ENCODE measurements at places on chromosomes 7 and 10.

- no peak for DNase-seq
Observed at GRCh38 chr10:125284875-125285597, 124.7 kb upstream of the CTBP2 start.

DNA sequence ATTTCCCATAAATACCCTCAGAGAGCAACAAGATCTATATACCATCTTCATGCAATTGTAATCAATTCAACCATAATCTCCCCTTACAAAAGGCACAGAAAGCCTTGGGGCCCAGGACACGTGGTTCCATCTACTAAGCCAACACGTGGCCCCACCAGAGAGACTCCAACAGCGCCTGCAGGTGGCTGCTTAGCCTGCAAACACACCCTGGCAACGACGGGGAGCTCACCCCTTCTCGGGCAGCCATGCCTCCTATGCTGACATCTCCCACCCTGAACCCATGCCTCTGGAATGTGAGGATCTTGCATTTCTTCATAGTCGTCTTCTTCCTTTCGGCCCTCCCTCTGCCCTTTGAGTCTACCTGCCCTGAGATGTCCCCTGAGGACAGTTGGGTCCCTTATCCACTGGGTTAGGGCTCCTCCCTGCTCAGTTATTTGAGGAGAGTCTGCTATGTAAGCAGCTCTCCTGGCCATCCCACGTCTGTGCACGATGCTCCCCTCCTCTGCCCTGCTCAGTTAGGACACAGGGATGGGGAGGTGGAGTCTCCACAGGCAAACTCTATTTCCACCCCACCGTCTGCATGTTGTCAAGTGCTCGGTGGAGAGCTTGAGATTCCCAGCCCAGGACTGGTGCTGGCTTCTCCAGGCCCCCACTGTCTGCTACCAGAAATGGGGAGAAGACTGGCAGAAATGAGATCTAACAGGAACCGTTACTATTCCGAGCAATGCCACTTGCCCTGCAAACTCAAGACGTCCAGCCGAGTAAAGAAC, 36.5 kb downstream of the EBF3 start:
- no peak for DNase-seq

DNA sequence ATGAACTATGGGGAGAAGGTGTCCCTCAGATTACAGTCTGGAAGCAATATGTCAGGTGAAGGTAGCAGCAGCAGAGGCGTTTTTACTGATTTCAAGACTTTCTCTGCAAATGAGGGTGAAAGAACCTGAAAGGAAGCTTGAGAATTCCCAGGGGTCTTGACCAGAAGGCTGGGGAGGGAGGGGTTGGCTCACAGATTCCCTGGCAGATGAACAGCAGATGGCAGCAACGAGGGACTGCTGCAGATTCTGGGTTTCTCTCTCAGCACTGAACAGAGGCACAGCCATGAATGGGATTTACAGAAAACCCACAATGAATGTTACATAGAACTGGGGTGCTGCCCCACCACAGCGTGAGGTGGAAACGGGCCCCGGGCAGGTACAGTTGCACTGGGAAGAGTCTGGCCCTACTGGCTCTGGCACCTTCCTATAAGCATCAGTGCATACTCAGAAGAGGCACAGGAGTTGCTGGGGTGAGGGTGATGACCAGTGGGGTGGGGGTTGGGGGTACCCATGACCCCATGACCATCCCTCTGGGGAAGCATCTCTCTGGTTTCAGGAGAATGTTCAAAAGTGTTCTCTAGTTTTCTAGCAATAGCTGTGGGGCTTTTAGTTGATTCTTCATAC, 317.8 kb downstream of the SH2D4B start:
- no peak for DNase-seq

- DNase-seq, result no peak
Observed at GRCh38 chr10:74760086-74760979, 66.1 kb upstream of the KAT6B start.

DNA sequence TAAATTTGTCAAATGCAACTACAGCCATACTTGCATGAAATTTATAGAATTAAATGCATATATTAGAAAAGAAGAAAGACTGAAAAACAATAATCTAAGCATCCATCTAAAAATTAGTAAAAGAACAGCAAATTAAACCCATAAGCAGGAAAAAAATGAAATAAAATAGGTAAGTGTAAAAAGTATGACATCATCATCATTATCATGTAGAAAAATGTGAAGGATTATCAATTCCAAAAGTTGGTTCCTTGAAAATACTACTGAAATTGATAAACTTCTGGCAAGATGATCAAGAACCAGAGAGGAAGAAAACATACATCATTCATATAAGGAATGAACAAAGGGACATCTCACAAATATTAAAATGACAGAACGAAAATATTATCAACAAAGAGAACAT, 19.6 kb upstream of the HECW1 start:
- no peak for DNase-seq

DNA sequence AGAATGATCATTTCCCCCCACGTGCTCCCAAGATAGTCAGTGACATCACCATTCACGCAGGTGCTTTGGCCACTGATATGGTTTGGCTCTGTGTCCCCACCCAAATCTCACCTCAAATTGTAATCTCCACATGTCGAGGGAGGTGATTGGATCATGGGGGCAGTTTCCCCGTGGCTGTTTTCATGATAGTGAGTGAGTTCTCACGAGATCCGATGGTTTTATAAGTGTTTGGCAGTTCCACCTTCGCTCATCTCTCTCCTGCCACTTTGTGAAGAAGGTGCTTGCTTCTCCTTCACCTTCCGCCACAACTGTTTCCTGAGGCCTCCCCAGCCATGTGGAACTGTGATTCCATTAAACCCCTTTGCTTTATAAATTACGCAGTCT, 205.4 kb upstream of the SH2B2 start:
- no peak for DNase-seq

DNA sequence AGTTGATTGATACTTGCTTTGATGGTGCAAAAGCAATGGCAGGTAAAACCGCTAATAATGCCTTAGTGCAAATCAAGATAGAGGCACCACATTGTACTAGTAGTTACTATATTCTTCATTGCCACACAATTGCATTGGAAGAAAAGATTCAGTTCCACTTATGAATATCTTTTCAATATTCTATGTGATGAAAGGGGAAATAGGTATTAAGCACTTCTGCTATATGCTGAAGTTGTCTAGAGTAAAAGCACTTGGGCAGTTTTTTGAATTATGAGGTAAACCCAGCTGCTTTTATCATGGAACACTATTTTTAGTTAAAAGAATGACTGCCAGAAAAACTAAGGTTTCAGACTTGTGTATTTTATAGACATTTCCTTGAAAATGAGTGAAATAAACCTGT, 15.5 kb downstream of the ENTPD7 start:
- DNase-seq, result no peak

DNA sequence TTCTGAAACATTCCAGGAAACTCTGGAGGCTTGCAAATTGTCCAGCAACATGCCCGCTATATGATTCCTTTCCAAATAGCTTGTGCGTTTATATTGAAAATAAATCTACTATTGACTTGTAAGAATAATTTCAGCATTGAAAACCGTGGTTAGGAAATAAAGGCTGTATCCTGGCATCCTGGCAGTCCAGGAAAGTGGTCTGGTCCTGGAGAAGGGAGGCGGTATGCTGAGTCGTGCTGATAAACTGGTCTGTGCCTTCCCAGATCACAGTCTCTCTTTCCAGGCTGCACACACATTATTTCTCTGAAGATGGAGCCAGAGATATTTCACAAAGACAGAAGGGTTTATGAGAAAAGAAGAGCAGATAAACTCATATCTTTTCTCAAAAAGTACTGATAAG, 350.1 kb upstream of the COBL start:
- no peak for DNase-seq

DNA sequence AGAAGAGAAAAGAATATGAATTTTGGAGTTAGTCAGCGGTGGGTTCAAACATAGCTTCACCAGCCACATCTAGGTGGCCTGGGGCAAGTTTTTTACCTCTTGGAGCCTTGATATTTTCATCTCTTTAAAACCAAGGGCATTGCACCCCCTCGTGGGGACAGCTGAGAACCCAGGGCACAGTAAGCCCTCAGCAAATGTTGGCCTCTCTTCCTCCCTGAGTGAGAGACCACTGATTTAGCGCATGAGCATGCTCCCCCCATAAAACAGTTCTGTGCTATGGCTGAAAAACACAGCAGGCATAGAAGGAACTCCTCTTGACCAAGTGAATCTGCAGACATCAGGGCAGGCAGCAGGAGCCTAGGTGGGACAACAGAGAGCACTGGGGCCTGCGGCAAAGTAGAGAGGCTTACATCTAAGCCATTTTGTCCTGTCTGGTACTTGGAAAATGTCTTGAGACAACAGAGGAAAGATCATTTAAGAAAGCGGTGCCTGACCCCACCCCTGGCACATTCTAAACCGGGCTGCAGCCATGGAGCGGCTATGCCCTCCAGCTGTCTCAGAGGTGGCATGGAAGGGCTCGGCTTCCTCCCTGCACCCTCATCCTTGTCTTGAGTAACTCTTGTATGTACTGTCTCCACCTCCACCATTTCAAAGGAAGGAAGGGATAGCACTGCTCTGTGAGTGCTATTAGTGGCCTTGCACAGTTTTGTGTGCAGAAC, 94.7 kb downstream of the ARHGAP22 start:
- no peak for DNase-seq

- DNase-seq, result no peak
Observed at GRCh38 chr7:128427289-128427891, 17.6 kb upstream of the IMPDH1 start.

DNA sequence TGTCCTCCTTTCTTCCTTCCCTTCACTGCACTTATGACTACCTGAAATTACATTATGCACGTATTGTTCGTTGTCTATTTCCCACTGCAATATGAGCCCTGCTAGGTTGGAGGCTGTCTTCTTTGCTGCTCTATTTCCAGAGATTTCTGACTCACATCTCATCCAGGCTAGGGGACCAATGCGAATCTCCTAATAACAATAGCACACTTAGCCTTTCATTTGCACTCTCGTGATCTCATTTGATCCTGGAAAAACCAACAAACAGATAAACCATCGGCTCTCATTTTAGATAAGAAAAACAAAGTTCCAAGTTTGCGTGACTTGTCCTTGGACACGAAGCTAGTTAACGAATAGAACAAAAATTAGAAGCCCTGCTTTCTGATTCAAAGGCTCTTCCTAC, 1.4 kb downstream of the ZNF438 start:
- no peak for DNase-seq

DNA sequence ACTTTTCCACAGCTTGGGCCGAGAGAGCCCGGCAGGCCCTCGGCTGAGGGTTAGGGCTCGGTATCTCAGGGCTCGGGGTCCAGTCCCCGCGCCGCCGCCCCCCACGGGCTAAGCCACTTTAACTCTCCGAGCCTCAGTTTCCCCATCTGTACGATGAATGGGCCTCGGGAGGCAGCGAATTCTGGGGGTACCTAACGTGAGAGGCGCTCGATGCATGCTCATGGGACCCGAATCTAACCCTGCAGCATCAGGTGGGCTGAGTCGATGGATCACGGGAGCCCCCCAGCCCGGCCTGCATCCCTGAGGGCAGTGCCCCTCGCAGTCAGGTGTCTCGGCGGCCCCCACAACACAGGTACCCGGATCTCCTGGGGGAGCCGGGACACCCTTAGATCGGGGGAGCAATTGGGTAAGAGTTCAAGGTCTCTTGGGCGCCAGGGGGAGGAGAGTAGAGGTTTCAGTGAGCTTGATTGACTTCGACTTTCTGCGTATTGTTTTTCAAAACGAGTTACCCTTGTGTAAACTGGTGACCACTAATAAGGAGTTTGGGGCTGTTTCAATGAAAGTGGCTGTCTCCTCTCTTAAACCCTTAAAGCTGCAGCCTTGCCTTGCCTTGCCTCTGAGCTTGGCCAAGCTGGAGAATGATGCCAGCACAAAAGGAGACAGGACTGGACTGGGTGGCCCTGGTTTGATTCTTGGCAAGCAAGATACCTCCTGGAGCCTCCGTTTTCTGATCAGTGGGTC, 631 bp downstream of the POR start:
- DNase-seq, result peak; percentile 67
